ENCODE measurements at places on chromosomes 5 and 9. TPM values are rescaled to one million over a fixed set of nuclear protein-coding genes. Genes with fewer than 3 reads are reported as not detected.
A peak's percentile ranks its signal among the peaks of the same experiment; 100 is the strongest.

LCN2 gene
- total RNA-seq, result 0.82 TPM

OR13C5 gene
- not detected for total RNA-seq

ERAP2 gene
- 79.2 TPM for total RNA-seq

SLC1A3 gene
- not detected for total RNA-seq

CEL gene
- 0.42 TPM for total RNA-seq

CRHBP gene
- 0.31 TPM for total RNA-seq

OR1Q1 gene
- total RNA-seq, result not detected

- no peak for DNase-seq
- H3K4me1 ChIP-seq, result peaks cover 45% of the 10 kb centered on the region
- no peaks in the 10 kb centered on the region for H3K36me3 ChIP-seq
- H3K27ac ChIP-seq, result no peak overlapping the region
- H3K4me3 ChIP-seq, result no peak overlapping the region
Measured at GRCh38 chr9:92747459-92748232, 17.0 kb downstream of the BICD2 start.

DNA sequence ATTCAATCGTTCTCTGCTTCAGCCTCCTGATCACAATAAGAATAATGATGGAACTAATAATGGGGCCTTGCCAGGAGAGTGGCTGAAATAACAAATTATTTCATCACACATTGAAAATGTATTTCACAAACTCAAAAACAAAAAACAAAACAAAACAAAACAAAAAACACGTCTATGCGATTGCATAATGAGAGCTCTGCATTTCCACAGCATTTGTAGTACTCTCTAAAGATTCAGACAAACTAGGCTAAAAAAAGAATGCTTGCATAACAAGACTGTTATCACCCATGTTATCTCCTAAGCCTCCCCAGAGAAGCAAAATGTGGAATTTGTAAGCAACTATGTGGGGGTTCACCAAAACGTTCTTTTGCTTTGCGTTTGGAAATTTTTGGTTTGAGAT, 48.1 kb downstream of the PRELID2 start:
- H3K36me3 ChIP-seq, result no peaks in the 10 kb centered on the region
- H3K4me3 ChIP-seq, result no peak overlapping the region
- no peak overlapping the region for H3K27ac ChIP-seq
- no peak for DNase-seq
- no peaks in the 10 kb centered on the region for H3K27me3 ChIP-seq
- H3K4me1 ChIP-seq, result no peaks in the 10 kb centered on the region

GRCh38 chr5:180975338-180975737, 13.3 kb upstream of the BTNL3 start:
- no peaks in the 10 kb centered on the region for H3K36me3 ChIP-seq
- peak; percentile 12 for DNase-seq
- no peaks in the 10 kb centered on the region for H3K27me3 ChIP-seq
- H3K4me1 ChIP-seq, result no peaks in the 10 kb centered on the region
- H3K4me3 ChIP-seq, result no peak overlapping the region
- no peak overlapping the region for H3K27ac ChIP-seq

DNA sequence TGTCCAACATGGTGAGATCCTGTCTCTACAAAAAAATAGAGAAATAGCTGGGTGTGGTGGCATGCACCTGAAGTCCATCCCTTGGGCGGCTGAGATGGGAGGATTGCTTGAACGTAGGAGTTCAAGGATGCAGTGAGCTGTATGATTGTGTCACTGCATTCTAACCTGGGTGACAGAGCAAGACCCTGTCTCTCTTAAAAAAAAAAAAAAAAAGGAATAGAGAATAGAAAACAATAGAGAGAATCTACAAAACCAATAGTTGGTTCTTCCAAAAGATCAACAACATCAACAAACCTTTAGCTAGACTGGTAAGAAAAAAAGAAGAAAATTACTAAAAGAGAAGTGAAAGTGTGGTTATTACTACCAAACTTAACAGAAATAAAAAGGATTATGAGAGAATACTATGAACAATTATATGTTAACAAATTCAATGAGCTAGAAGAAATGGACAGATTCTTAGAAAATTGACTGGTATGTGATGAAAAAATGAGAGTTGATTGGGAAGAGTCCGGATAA, 8.1 kb upstream of the SLC38A9 start:
- no peaks in the 10 kb centered on the region for H3K4me1 ChIP-seq
- no peak overlapping the region for H3K4me3 ChIP-seq
- no peak for DNase-seq
- no peaks in the 10 kb centered on the region for H3K36me3 ChIP-seq

GRCh38 chr9:133739408-133740280, 1.5 kb upstream of the SARDH start:
- H3K4me3 ChIP-seq, result no peak overlapping the region
- no peak overlapping the region for H3K27ac ChIP-seq
- H3K4me1 ChIP-seq, result peaks cover 21% of the 10 kb centered on the region
- H3K36me3 ChIP-seq, result no peaks in the 10 kb centered on the region
- no peak for DNase-seq

- no peak for DNase-seq
- H3K36me3 ChIP-seq, result no peaks in the 10 kb centered on the region
- H3K4me3 ChIP-seq, result no peak overlapping the region
- no peaks in the 10 kb centered on the region for H3K4me1 ChIP-seq
Measured at GRCh38 chr5:92769978-92770377, 811.0 kb downstream of the NR2F1-AS1 start.

DNA sequence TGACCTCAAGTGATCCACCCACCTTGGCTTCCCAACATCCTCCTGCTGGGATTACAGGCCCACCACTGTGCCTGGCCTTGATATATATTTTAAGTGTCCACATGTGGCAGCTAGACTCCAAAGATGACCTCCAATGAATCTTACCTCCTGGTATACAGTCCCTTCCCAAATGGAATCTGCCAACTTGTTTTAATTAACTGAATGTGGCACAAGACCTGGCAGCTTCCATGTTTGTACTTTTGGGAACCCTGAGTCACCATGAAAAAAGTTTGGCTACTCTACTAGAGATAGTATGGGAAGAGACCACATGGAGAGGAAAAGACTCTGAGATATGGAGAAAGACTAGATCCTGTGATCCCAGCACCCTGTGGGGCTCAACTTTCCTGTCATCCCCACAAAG, 42.5 kb downstream of the CCL28 start:
- H3K4me3 ChIP-seq, result no peak overlapping the region
- H3K36me3 ChIP-seq, result no peaks in the 10 kb centered on the region
- H3K4me1 ChIP-seq, result no peaks in the 10 kb centered on the region
- no peaks in the 10 kb centered on the region for H3K27me3 ChIP-seq

GRCh38 chr5:35478856-35479682, 138.6 kb upstream of the SPEF2 start:
- H3K4me3 ChIP-seq, result no peak overlapping the region
- no peaks in the 10 kb centered on the region for H3K36me3 ChIP-seq
- H3K4me1 ChIP-seq, result no peaks in the 10 kb centered on the region
- no peaks in the 10 kb centered on the region for H3K27me3 ChIP-seq

- no peak overlapping the region for H3K27ac ChIP-seq
- H3K36me3 ChIP-seq, result no peaks in the 10 kb centered on the region
- H3K4me1 ChIP-seq, result peaks cover 12% of the 10 kb centered on the region
- no peak overlapping the region for H3K4me3 ChIP-seq
- no peaks in the 10 kb centered on the region for H3K27me3 ChIP-seq
Measured at GRCh38 chr5:40515476-40515875, 164.2 kb upstream of the PTGER4 start.

- H3K4me3 ChIP-seq, result peak overlapping the region; percentile 58
- DNase-seq, result peak; percentile 75
- H3K27ac ChIP-seq, result peak overlapping the region; percentile 97
- H3K36me3 ChIP-seq, result peaks cover 10% of the 10 kb centered on the region
- H3K27me3 ChIP-seq, result no peaks in the 10 kb centered on the region
Measured at GRCh38 chr5:67165526-67166459, 30.8 kb downstream of the CD180 start.

- no peak overlapping the region for H3K4me3 ChIP-seq
- no peaks in the 10 kb centered on the region for H3K36me3 ChIP-seq
- no peaks in the 10 kb centered on the region for H3K4me1 ChIP-seq
- no peaks in the 10 kb centered on the region for H3K27me3 ChIP-seq
- DNase-seq, result no peak
- no peak overlapping the region for H3K27ac ChIP-seq
Measured at GRCh38 chr5:100043475-100043874, 491.7 kb upstream of the FAM174A start.
